Hepatocyte (in vitro differentiated cells): ENCODE measurements at places on chromosomes 2 and 18.

DNA sequence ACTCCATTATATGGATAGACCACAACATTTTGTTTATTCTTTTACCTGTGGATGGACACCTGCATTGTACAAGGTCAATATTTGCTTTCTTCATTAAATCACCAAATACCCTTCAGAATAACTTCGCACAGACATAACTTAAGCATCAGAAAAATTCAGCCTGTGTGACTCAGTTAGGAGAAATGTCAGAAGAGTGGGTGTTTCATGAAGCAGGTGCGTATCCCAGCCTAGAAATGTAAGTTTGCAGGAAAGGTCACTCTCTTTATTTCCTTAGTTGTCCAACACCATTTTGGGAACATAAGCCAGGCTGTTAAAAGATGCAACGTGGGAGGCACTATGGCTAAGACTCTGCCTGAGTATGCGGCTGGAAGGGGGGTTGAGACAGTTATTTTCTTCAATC lies 48.6 kb upstream of the FHL2 start:
- no peak for DNase-seq

- no peak for DNase-seq
Observed at GRCh38 chr2:85675866-85676548, 8.0 kb upstream of the SFTPB start.

DNA sequence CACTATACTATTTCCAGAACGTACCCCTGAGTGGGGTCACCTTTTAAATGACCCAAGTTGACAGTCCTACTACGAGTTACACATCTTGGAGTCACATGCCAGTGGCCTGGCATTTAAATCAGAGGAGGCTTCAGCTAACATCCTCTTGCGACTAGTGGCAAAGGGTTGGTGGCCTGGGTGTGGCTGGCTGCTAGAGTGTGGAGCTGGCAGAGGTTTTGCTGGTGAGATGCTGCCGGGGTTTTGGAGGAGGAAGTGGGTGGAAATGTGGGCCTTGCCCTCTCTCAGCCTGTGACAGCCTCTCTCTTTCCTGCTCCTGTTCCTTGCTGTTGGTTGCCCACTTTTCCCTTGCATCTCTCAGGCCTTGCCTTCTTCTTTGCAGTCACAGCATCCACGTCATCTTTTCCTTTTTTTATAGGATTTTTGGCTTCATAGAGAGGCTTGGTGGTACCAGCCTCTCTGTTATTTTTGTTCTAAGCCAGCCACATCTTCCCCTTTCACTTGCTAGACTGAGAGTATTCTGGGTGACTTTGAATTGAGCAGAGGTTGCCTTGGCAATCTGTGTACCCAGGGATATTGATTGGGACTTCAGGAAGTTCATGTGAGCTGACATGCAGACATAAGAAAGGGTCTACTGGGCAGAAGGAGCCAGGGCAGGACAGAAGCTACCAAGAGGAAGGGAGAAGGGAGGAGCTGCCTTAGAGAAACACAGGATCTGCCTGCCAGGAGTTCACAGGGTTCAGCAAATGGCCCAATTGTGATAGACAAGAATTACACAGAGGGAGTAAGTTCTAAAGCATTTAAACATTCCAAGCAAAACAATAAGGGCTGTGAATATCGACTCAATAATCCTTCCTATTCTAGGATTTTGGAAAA lies 55.4 kb downstream of the CDC42EP3 start:
- DNase-seq: no peak

- DNase-seq: no peak
Observed at GRCh38 chr18:29712785-29713184, 1329.8 kb downstream of the DSC3 start.

DNA sequence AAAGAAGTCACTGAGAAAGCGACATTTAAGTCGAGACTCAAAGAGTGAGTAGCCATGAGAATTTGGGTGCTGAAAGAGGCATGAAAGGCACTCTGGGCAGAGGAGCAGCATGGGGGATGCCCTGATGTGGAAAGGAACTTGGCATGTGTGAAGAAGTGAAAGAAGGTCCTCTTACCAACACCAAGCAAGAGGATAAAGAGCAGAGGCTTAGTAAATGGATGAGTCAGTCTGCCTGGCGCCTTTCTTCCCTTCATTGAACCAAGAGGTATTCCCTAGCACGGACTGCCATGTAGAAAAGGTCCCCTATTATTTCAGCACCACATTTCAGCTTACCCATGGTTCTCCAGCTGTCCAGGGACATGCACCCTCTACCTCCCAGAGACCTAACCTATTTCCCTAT lies 221.1 kb upstream of the NRP2 start:
- DNase-seq: no peak

DNA sequence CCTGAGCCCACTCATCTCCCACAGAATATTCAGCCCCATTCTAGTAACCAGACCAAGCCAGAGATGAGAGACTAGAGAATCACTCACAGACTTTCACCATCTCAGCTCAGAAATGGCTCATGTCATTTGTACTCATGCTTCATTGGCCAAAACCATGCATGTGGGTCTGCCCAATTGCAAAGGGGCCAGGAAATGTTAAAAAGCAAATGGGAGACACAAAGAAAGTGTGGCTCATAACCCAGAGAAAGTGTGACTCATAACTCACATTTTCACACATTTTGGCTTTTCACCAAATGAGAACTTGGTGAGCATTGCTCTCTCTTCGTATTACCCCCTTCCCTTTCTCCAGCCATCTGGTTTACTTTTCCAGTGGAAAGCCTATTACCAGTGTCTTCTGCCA lies 66.2 kb downstream of the MDH1 start:
- DNase-seq: no peak

DNA sequence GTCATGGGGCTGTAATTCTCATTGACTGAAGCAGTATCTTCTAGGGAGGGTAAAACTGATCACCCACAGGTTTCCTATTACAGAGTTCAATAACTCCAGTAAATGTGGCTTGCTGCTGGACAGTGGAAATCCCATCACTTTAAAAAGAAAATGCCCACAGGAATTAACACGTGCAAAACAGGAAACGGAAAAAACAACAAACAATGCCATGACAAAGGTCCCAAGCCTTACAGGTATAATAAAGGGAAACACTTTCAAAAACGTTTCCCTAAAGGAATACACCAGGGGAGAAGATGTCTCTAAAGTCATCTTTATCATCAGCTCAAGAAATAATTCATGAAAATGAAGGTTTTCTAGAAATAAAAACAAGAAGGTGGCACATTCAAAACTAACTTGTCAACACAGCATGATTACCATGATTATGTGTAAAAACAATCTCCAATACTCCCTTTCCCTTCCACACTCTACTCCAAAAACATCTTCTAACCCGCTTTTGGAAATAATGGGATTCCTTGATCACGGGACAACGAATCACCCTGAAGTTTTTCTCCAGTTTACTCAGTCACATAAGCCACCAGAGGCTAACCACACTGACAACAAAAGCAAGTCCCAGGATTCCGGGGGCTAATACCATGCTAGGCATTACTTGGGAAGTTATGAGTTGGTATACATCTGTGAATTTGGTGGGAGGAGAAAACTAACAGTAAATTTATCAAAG lies 167.9 kb downstream of the TCF4 start:
- no peak for DNase-seq

DNA sequence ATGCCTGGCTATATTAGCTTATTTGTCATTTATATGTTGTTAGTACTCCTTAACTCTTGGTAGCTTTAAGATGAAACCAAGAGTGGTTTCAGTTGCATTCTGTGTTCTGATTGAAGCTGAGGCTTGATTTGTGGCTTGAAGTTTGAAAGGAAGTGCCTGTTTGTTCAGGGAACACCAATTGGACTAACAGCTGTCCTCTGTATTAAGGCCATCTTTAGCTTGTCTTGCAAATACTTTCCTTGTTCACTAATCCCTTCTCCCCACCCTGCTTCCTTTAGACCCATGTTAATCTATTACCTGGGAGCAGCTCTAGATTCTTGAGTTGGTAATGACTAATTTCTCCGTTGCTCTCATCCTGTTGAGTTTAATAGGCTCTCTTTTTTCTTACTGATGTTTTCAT lies 13.4 kb downstream of the ITGA6 start:
- DNase-seq: peak; percentile 46

- no peak for DNase-seq
Observed at GRCh38 chr2:215695861-215696260, 260.0 kb upstream of the FN1 start.

- DNase-seq: peak; percentile 2
Observed at GRCh38 chr2:95074663-95075439, 46.8 kb downstream of the MRPS5 start.

DNA sequence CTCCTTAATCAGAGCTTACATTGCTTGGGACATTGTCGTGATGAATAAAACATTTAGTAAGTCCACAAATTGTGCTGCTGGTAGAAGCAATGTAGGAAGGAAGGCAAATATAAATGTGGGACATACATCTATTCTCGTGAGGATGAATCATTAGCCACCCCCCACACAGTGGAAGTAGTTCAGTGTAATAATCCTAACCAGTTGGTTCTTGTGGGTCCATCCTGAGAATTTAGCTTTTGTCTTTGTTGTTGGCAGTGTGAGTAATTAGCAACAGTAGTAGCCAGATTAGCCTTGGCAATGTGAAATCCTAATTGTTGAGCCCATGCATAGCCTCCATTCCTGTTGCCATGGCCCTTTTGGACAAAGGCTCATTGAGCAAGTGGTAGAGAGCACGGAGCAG lies 532.1 kb downstream of the FBXO15 start:
- DNase-seq: no peak

GRCh38 chr18:36492604-36493329 lies 195.3 kb downstream of the FHOD3 start:
- DNase-seq: no peak

GRCh38 chr2:197212344-197213262 lies 98.0 kb downstream of the ANKRD44 start:
- DNase-seq: no peak

GRCh38 chr2:182915369-182916326 lies 49.2 kb upstream of the FRZB start:
- peak; percentile 35 for DNase-seq

DNA sequence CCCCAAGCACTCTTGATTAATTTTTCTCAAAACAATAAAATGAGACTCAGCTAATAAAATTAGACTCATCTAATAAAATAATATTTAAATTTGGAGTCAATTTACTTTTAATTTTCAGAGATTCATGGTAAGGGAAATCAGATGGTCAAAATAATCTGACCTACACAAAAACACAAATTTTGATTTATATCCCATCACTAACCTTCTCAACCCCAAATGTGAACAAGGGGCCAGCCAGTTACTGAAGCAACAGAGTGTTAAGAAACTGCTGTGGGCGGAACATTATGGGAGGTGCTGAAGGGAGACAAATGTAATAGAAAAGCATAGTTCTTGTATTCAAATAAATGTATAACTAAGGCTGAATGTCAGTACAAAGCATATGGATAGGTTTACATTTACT lies 28.5 kb upstream of the PPP3R1 start:
- DNase-seq: no peak

DNA sequence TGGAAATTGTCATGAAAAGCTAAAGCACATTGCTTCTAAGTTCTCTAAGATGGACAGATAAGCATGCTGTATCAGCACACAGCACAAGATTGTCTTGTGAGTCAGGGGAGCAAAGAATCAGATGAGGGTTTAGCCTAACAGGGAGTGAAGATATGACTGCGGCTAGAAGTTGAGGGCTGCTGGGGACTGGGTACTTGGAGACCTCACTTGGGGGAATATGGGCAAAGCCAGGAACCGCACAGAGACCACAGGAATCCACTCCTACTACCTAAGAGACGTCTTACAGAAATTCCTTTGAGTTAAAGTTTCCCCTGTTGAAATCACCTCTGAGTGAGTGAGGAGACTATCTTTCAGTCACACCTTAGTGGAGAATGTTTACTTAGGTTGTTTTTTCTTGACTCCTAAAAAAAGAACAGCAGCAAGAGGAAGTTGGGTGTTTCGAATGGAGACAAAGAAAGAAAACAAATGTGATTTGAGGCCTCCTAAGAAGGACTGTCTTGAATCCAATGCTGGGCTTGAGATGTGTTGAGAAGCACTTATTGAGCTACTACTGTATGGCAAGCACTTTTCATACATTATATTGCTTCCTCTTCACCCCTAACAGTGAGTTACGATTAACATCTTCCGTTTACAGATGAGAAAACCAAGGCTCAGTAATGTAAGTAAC lies 100.7 kb downstream of the ANKRD44 start:
- peak; percentile 26 for DNase-seq

DNA sequence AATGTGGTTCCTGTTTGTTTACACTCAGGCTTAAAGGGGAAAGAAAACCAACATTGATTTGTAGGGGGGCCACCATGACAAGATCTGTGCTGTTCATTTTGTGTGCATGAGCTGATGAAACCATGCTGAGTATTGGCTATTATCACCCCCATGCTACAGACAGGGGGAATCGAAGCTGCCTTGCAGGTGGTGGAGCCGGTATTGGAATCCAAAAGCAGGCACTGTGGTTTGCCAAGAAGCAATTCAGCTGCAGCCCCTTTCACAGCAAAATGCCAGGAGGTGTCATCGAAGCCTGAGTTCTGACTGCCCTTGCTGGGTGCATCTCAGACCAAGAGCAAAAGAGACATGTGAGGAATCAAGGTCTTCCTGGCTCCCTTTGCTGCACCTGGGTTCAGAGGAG lies 221.9 kb downstream of the UXS1 start:
- DNase-seq: no peak

DNA sequence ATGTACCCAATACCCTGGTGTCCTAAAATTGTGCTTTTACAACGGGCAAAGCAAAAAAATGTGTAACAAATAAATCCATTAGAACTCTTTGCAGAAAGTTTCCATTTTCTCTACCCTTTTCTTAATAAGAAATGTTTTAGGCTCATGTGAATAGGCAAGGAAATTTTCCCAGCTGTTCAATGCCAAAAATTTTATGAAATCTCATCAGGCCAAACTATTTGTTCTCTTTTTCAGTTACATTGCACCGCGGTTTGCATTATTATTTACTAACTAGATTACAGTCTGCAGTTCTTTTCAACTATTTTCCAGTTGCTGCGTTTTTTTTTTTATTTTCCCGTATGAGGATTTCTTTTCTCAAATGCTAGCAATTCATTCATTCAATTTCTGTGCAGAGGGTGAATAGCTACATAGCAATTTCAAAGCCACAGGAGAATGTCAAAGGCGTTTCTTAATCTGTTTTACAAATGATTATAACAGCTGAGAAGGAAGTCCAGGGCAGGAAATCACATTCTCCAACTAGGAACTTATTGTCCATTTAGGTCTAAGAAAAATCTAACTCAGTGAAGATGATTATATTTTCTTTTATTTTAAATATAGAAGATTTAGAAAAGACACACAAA lies 367.5 kb upstream of the MMADHC start:
- no peak for DNase-seq

DNA sequence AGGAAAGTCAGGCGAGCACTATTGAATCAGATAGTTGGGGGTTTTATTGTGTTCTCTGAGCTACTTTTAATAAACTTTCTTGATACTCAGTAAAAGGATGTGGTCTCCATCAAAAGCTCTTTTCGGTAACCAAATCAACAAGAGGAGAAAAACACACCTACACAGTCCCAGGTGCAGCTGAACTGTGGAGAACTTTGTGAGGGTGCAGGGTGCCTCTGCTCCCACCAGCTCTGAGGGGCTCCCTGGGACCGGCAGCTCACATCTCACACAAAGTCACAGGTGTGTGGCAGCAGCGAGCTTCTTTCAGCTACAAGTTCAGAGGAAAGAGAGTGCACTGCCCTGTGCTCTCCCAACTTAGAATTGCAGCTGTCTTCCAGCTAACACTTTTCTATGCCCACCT lies 650.4 kb downstream of the RNF144A start:
- DNase-seq: no peak
